Stimulated activated CD4-positive, alpha-beta T cell treated with anti-CD3 and anti-CD28 coated beads, Interleukin-1b, Interleukin-23, amount 100 ng/mL, for 24 hours (primary cell): ENCODE measurements at places on chromosomes 4 and X.

DNA sequence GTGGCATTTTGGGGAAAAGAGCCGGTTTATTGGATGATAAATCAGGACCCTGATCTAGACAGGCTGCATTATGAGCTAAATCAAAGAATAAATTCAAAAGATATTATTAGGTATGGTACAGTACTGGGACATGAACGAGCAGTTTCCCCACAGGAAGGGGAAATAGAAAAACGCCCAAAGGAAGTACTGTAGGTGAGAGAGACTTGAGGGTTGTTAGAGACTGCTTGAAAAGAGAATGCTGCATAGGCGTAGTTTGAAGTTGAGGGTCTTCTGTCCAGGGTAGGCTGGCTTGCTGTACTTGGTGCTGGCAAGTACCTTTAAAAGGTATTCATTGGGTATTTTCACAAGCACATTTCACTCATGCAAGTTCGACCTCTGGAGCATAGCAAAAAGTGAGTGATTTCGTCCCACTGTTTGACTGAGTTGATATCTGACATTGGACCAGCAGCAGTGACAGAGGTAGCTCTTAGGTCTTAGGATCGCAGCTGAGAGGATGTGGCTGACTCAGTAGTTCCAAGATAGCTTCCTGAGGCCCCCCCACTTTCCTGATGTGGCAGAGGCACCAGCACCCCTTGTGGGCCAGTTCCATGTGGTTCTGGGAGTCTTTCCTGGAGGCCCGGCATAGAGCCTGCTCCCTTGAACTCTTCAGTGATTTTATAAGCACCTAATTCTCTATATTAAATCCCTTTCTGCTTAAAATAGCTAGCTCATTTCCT lies 64.3 kb downstream of the TMEM131L start:
- DNase-seq, result no peak

DNA sequence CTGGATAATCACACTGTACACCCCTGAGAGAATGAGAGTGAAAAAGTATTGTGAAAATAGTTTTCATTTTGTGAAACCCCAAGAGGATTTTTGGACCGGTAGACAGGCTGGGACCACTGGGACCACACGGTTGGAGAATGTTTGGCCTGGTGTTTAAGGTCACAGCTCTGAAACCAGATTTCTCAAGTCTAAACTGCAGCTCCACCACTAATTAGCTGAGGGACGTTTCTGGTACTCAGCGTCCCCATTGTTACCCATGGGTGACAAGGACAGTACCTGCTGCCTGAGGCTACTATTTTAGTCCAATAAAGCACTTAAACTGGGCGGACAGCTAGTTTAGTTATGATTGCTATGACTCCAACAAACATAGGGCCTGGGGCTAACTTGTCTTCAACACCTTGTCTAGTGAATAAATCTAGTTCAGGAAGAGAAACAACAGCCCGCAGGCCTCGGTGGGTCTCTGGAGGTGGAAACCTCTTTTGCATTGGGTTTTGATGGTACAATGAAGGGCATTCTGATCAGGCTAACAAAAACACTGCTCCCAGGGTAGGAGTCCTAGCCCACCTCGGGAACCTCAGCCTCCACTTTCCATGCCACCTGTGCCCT lies 509 bp upstream of the USP11 start:
- DNase-seq, result no peak

DNA sequence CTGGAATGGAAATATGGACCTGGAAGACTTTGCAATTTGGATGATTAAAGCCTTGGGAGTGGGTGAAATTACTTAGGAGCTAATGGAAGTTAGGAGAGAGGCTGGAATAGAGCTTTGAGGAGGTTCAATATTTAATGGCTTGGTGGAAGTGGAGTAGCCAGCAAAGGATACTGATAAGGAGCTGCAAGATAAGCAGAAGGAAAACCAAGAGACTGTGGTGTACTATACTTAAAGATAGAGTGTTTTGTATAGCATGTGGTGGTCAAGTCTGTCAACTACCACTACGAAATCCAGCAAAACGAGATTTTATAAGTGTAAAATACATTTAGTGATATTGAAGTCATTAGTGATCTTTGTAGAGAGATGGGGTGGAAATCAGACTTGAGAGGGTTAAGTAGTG lies 54.0 kb upstream of the TMLHE start:
- DNase-seq, result no peak

DNA sequence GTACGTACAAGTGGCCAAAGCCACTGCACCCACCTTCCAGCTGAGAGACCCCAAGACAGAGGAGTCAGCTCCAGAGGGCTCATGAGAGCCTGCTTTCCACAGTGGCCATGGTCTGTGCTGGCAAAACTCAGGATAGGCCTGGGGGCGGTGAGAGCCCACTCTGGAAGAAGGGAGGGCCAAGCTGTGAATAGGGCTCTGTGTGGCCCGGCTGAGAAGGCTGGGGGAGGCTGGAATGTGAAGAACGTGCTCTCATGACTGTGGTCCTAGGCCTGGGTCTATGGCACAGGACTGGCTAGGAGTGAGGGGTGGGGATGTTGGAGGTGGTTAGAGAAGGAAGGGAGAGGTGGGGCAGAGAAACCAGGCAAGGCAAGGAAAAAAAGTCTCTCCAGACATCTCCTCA lies 13.3 kb downstream of the STARD8 start:
- DNase-seq, result no peak
